Choroid plexus epithelial cell (primary cell): ENCODE measurements at places on chromosomes 6 and 20.

DNA sequence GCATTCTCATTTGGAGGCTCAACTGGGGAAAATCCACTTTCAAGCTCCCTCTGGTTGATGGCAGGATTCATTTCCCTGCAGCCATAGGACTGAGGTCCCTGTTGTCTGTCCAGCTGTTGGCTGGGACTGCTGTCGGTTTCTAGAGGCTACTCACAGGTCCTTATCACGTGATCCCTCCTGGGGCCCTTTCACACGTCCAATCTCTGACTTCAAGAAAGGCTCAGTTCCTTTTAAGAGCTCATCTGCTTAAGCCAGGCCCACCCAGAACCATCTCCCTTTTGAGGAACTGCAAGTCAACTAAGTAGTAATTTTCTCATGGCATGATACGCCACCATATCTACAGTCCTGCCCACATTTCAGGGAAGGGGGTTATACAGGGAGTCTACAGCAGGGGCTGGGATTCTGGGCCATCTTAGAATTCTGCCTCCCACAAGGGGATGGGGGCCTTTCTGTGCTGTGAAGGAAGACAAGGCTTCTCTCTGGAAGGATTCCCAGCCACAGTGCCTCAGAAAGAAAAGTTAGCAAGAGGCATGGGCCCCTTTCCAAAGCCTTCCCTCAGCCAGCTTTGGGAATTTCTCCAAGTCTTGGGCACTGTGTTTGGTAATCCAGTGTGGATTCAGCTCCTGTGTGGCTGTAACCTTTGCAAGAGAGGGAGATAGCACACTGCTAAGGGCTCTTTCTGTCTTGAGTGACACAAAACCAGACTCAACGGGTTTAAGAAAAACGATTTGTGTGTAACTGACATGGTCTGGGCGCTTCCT lies 66.4 kb downstream of the CTCFL start:
- no peak for DNase-seq

GRCh38 chr6:4509506-4509905 lies 266.7 kb upstream of the CDYL start:
- no peak for DNase-seq

DNA sequence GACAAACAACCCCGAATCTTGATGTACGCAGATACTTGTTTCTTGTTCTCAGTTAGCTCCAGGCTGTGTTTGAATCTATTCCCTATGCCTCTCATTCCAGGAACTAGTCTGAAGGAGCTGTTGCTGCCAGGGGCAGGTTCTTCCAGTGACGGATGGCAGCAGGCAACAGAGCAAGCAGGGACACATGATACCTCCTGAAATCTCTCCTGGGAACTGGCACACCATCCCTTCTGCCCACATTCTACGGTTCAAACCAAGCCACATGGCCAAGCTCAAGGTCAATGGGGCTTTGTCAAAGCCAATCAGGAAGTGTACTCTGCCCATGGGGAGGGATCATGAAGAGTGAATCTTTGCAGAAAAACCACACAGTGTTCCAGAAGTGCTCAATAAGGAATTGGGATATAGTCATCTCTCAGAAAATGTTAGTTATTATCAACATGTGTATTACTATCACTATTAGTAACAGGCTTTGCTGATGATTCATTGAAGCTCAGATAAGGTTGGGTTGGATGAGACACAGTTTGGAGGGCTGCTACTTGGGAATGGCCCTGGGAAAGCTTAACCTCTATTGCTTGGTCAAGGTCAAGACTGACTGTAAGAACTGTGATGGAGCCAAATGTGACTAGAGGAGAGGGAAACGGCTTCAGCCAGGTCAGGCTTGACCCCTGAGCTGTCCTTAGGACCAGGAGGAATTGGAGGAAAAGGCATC lies 454.9 kb downstream of the PTPRT start:
- DNase-seq = no peak

DNA sequence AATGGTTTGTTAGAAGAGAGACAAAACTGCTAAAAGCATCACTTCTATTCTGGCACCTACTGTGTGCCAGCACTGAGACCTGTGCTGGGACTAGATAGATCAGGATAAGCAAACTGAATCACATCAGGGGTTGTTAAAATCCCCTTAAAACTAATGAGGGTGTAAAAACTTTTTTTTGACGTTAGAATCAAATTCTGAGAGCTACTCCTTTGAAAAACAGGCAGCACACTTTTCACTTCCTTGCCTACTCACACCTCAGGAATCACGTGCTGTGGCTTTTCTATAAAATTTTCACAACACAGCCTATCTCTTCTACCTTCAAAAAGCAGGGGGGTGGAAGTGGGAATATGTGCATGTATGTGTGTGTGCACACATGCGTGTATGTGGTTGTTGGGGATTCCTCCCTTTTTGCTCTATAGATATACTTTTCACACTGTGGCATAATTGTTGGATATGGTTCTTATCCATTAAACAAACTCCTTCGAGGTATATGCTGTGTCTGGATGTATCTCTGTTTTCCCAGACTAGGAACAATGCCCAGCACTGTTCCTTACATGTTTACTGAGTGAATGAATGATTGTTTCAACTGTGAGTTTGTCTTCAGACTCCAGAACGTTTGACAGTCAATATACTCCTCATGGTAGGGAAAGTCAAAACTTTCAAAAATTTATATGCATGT lies 105.4 kb downstream of the FYN start:
- DNase-seq = no peak

DNA sequence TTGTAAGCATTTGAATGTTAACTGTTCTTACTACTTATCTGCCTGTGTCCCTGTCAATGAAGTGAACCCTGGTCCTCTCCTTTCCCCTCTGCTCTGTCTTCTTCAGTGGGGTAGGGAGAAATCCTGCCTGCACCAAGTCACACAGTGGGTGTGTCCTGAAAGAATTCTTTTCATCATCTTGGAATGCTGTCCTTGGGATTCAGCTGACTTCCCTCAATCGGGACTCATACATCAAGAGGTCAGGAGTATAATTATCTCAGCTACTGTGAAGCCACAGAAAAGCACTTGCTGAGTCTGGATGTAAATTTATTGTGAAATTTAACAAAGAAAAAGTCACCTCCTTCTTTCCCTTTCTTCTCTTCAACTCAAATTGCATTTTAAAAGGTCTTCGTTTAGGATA lies 328.5 kb downstream of the SOX4 start:
- peak; percentile 27 for DNase-seq

GRCh38 chr6:6497976-6498375 lies 90.5 kb upstream of the LY86 start:
- DNase-seq = no peak

GRCh38 chr6:17218023-17218748 lies 63.0 kb upstream of the RBM24 start:
- no peak for DNase-seq

- no peak for DNase-seq
Observed at GRCh38 chr6:113006494-113006893, 659.4 kb downstream of the RFPL4B start.

GRCh38 chr6:156791320-156791850 lies 14.2 kb downstream of the ARID1B start:
- peak; percentile 92 for DNase-seq

DNA sequence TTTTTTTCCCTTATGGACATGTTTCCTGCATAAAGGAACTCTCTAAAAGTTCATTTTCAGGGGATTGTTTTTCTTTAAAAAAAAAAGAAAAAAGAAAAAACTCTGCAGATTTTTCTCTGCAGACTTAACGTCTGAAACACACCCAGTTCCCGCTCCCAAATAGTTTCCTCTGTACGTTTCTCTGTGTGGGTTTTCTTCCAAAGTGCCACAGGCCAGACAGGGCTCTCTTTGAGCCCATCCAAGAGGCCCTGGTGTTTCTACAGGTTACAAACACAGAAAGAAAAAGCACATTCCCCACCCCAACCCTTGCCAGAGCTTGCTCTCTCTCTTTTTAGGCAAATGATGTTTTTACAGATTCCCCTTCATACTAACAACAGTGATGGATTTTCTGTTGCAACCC lies 258.6 kb downstream of the FNDC1 start:
- no peak for DNase-seq

- DNase-seq = no peak
Observed at GRCh38 chr6:1572892-1573291, 36.8 kb upstream of the FOXC1 start.
